ENCODE measurements at places on chromosomes 5 and 9. TPM values are rescaled to one million over a fixed set of nuclear protein-coding genes. Genes with fewer than 3 reads are reported as not detected.

The C9 gene
- total RNA-seq = 1.1 TPM

The NOP16 gene
- total RNA-seq = 20.0 TPM

The SMIM33 gene
- total RNA-seq = not detected

The FABP6 gene
- not detected for total RNA-seq

The CARTPT gene
- not detected for total RNA-seq

The TMEM171 gene
- total RNA-seq = 0.62 TPM

The CFAP90 gene
- not detected for total RNA-seq

The AMACR gene
- 10.4 TPM for total RNA-seq

The KCNV2 gene
- not detected for total RNA-seq

The LCN12 gene
- total RNA-seq = 0.12 TPM

The INSL4 gene
- total RNA-seq = not detected

The HAPLN1 gene
- total RNA-seq = 0.37 TPM

The PCDHA13 gene
- total RNA-seq = under 0.01 TPM

The SERF1A gene
- total RNA-seq = 5.9 TPM

The PCDHA1 gene
- total RNA-seq = under 0.01 TPM

The OLFM1 gene
- 4.0 TPM for total RNA-seq

The LRRC14B gene
- total RNA-seq = not detected

The RAB24 gene
- total RNA-seq = 36.1 TPM

The GRM6 gene
- not detected for total RNA-seq

Measured in uterine smooth muscle cell (primary cell).